ENCODE measurements at places on chromosomes 6 and 20.

DNA sequence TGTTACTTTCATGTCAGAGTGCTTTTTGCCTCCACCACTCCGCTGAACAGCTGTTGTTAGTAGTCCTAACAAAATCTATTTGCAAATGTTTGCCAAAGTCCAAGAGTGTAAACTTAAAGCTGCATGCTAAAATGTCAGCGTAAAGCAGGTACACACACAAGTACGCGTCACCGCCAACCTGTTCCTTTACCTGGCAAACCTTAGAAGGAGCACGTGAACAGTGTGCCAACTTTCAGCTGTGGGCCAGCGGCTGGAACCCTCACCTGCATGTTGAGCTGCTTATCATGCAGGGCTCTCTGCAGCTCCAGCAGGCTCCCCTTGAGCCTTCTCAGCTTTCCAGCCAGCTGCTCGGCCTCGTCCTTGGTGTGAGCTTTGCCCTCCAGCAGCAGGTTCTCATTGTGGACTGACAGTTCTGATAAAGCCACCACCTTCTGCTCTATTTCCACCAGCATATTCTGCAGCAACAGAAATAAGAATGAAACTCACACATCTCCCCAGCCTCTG lies 359.3 kb downstream of the SYNE1 start:
- DNase-seq, result no peak

DNA sequence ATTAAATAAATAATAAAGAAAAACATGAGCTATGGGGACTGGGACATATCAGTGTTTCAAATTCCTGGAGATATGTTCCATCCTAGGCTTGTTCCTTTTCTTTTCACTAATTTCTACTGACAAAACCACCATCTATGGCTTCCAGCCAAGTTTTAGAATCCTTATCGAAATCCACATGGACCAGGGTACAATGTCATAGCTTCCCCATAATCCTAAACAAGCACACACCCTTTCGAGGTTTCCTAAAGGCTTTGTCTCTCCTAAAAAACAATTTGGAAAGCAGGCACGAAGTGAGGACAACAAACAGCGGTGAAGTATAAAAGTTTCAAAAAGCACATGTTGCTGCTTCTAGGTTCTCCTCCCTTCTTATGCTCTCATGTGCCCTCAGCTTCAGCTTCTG lies 13.3 kb upstream of the DST start:
- no peak for DNase-seq

- DNase-seq, result no peak
Measured at GRCh38 chr20:12166053-12166717, 248.5 kb downstream of the BTBD3 start.

DNA sequence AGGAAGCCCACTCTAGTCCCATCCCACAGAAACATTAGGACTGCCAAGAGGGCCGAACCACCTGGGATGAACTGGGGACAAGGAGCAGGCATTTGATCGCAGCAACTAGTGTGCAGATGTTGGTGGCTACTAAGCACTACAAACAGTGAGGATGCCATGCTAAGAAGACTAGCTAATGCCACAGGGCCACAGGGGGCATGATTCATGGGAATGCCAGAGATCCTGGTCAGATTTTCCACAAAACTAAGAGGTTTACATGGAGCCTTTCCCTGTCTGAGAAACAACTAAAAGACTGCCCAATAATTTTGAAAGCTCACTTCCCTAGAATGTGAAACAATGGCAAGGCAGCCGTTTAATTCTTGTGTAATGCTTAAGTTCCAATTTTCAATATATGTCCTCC lies 375.9 kb upstream of the PTCHD4 start:
- no peak for DNase-seq

DNA sequence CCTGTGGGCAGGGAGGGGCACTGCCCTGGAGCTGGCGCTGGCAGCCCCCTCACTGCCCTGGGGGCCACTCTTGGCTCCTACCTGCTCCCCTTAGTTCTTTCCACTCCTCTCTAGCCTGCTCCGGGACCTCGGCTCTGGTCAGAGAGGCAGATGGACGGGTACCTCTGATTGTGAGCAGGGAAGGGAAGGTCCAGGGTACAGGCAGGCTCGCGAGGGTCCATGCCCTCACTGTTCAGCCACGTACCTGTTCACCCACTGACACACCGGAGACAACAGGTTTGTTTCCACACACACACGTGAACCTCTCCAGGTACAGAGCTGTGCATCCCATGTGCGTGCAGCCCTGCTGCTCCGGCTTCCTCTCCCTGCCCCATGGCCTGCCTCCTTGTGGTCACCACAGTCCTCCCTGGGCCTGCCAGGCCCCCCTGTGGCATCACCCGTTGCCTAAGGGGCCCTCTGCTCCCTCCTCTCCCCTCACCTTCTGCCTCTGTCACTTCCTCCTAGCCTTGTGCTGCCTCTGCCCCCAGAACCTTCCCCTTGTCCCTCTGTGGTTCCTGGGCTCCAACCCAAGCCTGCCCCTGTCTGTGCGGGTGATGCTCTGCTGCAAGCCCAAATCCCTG lies 2.3 kb downstream of the EMILIN3 start:
- DNase-seq, result no peak

- DNase-seq, result no peak
Measured at GRCh38 chr6:126152372-126152745, 166.0 kb downstream of the TRMT11 start.

DNA sequence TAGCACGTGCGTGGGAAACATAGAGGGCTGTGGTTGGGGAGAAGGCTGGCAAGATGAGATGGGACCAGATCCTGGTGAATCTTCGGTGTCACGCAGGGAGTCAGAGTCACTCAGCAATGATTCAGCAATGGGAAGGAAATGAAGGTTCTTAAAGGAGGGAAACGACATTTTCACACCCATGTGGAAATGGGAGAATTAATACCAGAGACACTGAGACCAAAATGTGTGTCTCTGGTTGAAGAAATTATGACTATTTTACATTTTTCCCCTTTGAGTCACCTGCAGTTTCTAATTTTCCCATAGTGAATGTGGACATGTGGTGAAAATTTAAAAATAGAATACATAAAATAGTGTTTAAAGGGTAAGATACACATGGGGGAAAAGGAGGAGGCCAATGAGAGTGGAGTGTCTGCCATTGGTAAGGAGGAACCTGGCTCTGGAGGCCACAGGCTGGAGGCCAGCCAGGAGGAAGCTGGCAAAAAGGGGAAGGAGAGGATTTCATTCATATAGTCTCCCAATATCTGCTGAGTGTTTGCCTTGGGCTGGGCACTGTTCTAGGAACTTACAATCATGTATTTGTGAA lies 17.5 kb downstream of the NRN1 start:
- no peak for DNase-seq

DNA sequence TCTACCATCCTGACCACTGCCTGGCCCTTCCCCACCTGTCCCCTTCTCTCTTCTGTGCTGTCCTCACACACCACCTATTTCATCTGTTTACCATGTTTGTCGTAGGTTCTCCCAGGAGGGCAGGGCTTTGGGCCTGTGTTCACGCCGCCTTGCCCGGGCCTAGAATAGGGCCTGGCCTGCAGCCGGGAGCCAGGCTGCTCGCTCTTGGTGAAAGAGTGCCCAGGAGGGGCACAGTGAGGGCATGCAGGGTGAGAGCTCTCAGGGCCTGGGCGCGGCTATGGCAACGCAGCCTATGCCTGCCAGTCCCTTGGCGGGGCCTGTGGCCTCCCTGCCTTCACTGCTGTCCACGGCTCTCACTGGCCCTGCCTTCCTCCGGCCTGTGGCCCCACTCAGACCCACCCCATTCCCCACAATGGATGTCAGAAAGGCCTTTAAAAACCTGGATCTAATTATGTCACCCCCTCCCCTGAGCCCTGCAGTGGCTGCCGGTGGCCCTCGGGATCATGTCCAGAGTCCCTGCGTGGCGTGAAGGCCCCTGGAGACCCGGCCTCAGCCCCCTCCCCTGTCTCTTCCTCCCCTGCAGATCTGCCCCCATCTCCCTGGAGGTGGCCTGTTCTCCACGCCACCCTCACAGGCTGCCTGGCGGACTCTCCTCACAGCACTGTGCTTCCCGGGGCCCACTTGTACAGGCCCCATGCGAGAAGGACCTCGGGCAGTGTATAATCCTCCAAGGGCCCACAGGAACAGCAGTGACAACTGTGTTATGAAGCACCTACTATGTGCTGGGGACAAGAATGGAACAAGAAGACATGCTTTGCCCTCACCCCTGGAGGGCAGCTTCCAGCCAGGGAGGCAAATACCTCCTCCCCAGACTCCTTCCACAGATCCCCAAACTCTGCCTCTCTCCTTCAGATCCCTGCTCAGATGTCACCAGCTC lies 22.9 kb upstream of the NOL4L start:
- DNase-seq, result no peak

DNA sequence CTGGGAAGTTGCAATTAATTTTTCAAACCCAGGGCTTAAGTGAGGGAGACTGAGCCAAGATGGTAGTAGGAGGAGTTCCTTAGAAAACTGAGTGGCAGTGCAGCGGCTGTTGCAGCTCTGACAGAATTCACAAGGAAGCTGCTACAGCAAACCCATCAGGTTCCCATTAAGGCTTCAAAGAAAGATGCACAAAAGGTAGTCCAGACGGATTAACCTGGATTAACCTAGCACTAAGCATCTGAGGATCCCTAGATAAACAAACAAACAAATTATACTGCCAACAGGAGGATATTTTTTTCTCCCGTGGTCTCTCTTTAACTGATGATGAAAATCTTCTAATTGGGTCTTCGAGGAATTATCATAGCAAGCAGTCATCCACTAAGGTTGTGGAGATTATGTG lies 5.2 kb downstream of the TENT5A start:
- no peak for DNase-seq

GRCh38 chr6:139996253-139996834 lies 621.9 kb upstream of the CITED2 start:
- peak; percentile 16 for DNase-seq

All from WTC11 (cell line).